ENCODE measurements at places on chromosomes 6 and 20.
A peak's percentile ranks its signal among the peaks of the same experiment; 100 is the strongest.

DNA sequence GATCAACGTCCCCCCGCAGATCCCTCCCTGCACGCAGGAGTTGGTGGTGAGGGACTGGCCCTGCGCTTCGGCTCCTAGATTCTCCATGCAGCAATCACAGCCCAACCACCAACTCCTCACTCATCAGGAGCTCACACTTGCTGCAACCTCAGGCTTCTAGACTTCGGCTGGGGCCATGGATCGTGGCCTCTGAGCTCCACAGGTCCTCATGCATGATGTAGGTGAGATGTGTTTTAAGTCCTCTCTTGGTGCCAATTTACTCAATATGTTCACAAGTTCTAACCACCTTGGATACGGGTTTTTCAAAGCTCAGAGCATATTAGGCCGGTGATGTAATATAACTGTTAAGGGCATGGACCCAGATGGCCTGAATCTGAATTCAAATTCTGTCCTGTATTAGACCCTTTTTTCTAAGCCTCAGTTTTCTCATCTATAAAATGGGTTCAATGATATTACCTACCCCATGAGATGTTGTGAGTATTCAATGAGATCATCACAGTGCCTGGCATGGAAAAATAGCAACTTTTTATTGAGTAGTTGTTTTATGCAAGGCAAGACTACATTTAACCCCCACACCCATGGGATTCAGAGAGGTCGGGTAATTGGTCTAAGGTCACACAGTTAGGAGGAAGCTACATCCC, 31.0 kb downstream of the SUN5 start:
- peak; percentile 15 for DNase-seq

DNA sequence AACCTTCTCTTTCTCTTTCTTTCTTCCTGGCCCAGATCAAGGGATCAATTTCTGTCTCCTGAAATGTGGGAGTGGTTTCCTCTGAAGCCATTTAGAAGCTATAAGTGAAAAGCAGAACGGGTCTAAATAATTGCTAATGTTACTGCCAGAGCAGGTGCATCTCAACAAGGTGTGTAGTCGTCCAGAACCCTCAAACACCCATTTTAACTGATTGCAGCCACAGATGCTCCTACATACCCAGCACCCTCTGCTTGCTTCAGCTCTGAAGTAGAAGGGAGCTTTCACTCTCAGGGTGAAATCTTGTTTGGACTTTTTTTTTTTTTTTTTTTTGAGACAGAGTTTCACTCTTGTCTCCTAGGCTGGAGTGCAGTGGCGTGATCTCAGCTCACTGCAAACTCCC, 592.1 kb upstream of the ARID1B start:
- DNase-seq: no peak

GRCh38 chr20:2637246-2637645, 15.2 kb upstream of the NOP56 start:
- DNase-seq: no peak

- DNase-seq: peak; percentile 49
These were observed 130.2 kb upstream of the AKIRIN2 start for GRCh38 chr6:87832025-87832825.

DNA sequence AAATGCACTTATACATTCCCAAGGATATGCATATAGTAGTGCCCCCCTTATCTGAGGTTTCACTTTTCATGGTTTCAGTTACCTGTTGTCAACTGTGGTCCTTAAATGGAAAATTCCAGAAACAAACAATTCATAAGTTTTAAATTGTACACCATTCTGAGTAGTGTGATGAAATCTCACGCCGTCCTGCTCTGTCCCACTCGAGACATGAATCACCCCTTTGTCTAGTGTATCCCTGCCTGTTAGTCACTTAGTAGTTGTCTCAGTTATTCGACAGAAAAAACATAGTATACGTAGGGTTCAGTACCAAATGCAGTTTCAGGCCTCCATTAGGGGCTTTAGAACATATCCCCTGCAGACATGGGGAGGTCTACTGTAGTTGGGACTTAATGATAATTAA, 57.0 kb downstream of the MAP1LC3A start:
- no peak for DNase-seq

DNA sequence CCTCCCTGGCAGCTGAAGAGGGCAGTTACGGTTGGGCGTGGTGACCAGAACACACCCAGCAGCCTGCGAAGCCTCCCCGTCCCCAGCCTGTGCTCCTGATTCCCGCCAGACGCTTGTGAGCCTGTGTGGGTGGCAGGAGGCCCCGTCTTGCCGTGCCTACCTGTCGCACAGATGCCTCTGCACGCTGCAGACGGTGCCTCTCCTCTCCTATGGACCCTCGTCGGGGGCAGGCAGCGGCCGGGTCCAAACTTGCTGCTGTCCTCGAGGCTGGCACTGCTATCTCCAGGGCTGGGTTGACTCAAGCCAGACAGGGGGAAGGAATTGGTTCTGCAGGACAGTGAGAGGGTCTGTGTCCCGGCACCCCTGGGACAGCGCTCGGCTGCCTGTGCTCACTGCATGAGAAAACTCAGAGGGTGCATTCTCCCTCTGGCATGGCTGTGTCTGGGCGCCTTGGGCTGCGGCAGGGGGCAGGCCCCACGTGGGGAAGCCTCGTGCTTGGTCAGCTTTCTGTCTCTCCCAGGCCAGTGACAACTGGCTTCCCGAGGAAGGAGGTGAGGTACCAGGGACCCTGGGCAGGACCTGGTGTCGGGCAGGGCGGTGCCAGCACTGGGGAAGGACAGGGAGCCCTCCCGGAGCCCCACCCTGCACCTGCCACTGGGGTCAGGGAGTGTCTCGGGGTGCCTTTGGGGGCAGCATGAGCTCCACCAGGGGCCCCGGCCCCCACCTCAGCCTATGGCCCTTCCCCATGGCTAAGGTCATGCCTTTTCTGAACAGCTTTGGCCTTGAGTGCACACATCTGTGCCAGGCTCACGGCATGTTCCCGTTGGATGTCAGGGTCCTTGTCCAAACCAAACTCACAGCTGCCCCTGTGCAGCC, 127.5 kb downstream of the TAF4 start:
- no peak for DNase-seq
